ENCODE measurements at places on chromosomes 12 and 14.

DNA sequence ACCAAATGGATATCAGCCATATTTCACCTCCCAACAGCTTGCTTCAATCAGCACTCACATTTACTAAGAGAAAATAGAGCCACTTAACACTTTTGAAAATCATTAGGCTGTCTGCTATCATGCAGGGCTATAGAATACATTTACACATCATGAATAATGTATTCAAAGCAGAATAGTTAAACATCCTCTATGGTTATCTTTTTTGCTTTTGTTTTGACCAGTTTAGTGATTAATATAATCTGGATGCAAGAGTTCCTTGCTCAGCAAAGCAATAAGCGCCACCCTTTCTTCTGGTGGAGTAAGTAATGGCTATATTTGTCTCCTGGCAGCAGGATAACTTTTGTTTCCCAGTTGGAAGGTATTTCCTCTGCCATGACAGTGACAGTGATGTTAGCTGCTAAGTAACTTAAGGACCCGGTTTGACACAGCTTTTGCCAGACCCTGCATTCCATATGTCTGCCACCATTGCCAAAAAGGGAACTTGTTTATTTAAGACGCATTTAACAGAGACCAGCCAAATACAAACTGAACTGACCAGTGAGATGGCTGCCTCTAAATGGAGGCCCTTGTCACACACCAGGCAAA, 70.3 kb upstream of the NR2C1 start:
- no peak for DNase-seq

GRCh38 chr12:18753481-18754123, 15.7 kb downstream of the CAPZA3 start:
- no peak for DNase-seq

DNA sequence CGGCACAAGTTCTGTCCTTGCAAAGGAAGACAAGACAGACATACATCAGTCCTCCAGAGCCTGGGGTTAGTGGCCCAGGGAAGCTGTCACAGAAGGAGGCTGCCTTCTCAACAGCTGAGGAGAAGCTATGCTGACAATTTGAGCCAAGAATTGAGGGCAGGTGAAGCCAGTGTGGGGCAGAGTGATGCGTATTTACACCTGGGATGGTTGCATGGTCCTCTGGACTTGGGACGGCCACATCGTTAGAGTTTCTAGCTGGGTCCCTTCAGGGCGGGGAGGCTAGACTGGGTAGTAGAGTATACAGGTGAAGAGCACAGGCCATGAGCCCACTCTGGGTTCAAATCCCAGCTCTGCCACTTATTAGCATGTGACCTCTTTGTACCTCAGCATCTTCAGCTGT, 16.5 kb downstream of the KRT85 start:
- no peak for DNase-seq

- DNase-seq = no peak
These were observed 26.8 kb downstream of the GNPTAB start for GRCh38 chr12:101803978-101804377.

GRCh38 chr14:23056145-23056955, 970 bp downstream of the CDH24 start:
- DNase-seq = peak; percentile 64

DNA sequence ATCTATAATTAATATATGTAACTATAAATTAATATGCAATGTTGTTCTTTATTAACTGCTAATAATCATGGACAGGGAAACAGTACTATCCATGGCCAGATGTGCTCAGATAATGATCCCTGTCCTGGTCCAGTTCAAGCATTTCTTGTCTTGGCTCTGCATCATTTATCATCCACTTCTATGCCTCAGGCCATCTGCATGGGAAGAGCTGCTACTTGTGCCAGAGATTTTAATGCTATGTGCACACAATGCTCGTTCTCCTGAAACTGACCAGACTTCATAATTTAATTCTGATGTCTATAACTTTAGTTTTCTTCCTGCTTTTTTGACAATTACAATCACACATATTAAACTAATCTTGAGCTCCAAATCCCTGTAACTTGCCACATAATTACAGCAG, 11.2 kb upstream of the TMX1 start:
- no peak for DNase-seq

- DNase-seq = no peak
These were observed 116.8 kb downstream of the CRADD start for GRCh38 chr12:93793983-93794382.

- DNase-seq = no peak
These were observed 785 bp upstream of the FAM181A start for GRCh38 chr14:93926245-93926872.

- DNase-seq = no peak
These were observed 88.5 kb downstream of the GXYLT1 start for GRCh38 chr12:42056130-42056529.

DNA sequence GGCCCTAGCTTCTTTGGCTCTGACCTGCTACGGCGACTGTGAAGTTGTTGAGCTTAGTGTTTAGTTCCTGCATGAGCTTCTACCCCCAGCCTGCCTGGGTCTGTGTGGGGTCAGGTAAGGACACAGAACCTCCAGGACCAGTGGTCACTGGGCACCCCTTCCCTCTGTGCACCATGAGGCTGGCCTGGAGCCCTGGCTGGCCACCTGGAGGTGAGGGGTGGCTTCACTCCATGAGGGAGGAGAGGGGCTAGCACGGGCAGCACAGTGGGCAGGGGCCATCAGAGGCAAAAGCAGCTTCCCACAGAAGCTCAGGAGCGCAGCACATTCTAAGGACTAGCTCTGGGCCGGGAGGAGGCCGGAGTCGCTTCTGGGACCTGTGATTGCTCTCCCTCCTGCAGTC, 36.7 kb downstream of the CCDC92 start:
- DNase-seq = no peak

DNA sequence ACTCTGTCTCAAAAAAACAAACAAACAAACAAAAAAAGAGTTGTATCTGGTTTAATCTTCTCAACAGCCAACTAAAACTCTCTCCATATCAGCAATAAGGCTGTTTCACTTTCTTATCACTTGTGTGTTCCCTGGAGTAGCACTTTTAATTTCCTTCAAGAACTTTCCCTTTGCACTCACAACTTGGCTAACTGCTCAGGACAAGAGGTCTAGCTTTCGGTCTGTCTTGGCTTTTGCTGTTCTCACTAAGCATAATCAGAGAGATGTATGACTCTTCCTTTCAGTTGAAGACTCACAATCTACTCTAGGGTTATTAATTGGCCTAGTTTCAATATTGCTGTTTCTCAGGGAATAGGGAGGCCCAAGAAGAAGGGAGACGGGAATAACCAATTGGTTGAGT, 12.3 kb downstream of the NEMP1 start:
- no peak for DNase-seq

Measured in T-helper 2 cell treated with Interferon-gamma antibody and Interleukin-4, amounts not matched to agents 5 μg/mL and 100 μg/mL, for 36 hours (primary cell).